Vagina (tissue), 2 donors: ENCODE measurements at places on chromosomes 2 and 18.

- DNase-seq: no peak
These were observed 94.1 kb upstream of the THOC1 start for GRCh38 chr18:361941-362310.

GRCh38 chr2:152453129-152453911 lies 118.3 kb downstream of the FMNL2 start:
- no peak for DNase-seq

DNA sequence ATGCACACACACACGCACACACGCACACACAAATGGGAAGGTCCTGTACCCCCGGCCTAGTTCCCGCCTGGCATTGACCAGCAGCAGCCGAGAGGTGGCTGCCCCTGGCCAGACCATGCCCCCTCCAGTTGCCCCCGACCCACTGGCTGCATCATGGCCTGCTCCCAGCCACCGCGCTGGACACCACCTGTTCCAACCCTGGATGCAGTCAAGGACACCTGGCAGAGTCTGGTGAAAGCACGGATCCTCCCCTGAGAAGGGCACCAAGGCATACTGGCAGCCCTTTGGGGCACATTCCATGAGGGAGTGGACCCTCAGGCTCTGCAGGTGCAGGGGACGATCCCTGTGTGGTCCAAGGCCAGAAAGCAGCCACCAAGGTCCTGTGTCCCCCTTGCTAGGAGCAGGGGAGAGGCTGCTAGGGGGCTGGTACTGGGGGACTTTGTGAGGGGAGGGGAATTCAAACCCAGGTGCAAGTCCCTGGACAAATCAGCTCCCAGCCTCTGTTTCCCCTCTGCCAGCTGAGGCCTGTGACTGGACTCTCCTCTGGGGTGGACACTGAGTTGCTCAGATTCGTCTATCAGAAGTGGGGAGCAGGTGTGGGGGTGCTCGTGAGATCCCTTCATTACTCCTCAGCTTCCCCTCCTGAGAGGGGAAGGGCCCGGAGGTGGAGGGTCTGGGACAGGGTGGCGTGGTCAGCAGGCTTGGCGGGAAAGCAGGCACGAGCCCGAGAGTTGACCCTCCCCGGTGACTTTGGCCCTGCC lies 3.5 kb downstream of the ESPNL start:
- DNase-seq: no peak

GRCh38 chr2:40210344-40210967 lies 241.4 kb downstream of the SLC8A1 start:
- DNase-seq: no peak

DNA sequence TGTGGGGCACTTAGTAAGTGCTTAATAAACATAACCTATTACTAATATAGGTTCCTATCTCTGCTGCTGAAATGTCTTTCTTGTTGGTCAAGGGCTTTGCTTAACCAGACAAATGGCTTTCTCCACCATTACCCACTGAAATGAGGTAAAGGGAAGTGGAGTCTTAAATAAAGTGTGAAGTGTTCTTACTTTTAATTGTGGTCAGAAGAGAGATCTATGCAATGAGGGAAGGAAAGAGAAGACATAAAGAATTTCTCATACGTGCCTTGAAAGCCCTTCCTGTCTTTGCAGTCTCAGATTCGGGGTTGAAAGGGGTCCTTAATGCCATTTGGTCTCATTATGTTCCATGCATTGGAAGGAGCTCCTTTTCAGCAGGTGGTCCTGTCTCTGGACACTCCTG lies 6.9 kb upstream of the CXCR4 start:
- DNase-seq: no peak

- DNase-seq: no peak
These were observed 1.3 kb downstream of the NCAPH start for GRCh38 chr2:96336873-96337272.

DNA sequence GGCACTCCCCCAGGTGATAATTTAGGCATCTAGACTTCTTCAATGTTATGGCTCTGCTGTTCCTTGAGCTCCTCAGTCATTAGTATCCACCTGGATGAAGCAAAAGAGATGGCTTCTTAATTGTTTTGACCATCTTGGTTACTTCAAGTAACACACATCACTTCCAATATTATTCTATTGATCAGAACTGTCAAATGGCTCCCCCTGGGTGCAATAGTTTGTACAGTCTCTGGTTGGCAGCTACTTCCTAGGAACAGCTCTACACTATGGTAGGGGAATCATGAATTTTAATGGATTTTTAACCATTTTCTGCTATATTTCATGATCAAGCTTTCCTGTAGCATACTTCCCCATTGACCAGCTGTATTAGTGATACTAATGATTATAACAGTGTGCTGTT lies 157.0 kb downstream of the NYAP2 start:
- no peak for DNase-seq
